Suppressor macrophage treated with lipopolysaccharide for 1 hour (primary cell): ENCODE measurements at places on chromosomes 2 and 18.

- peak; percentile 43 for DNase-seq
These were observed 1.9 kb upstream of the SPOPL start for GRCh38 chr2:138499684-138500083.

DNA sequence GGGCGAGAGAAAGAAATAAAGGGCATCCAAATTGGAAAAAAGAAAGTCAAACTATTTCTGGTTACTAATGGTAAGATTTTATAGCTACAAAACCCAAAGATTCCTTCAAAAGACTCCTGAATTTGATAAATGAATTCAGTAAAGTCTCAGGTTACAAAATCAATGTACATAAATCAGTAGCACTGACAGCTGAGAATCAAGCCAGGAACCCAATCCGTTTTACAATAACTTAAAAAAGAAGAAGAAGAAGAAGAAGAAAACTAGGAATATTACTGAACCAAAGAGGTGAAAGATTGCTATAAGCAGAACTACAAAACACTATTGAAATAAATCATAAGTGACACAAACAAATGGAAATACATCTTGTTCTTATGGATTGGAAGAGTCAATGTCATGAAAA is 291.5 kb upstream of the GULP1 start:
- DNase-seq = no peak

DNA sequence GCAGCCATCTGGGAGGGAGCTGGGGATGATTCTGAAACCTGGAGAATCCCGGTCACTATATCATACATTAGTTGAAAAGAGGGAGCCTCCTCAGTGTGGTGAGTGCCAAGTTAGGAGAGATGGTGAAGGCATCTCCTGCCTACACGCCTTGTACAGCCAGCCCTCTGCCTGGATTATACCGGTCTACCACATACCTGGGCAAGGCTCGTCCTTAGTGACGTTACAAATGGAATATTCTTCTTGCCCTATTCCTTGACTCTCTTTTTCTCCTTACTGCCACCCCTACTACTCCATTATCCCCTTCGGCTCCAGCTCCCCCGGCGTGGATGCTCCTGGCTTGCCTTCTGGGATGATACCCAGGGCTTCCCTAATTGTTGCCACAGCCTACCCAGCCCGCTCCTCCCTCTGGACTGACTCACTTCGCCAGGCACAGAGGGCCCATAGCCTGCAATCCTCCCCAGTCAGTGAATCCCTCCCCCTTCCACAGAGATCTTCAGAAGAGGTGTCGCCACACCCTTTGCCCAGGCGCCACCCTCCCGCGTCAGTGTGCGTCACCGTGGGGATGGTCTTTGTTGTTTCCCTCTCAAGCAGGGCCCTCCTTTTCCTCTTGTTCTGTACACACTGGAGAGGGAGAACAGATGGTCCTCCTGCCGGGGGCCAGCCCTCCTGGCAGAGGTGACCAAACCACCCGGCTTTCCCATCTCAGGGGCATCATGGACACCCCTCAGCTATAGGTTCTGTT is 115.2 kb upstream of the EPAS1 start:
- DNase-seq = no peak

- no peak for DNase-seq
These were observed 3.7 kb downstream of the STEAP3 start for GRCh38 chr2:119227346-119227745.

DNA sequence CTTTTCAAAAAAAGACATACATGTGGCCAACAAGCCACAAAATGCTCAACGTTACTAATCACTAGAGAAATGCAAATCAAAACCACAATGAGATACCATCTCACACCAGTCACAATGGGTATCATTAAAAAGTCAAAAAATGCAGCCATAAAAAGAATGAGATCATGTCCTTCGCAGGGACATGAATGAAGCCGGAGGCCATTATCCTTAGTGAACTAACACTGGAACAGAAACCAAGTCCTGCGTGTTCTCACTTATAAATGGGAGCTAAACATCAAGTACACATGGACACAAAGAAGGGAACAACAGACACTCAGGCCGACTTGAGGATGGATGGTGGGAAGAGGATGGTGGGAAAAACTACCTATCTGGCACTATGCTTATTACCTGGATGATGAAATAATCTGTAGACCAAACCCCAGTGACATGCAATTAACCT is 17.8 kb upstream of the ATL2 start:
- DNase-seq = no peak

GRCh38 chr2:160301420-160301819 is 101.3 kb upstream of the ITGB6 start:
- peak; percentile 54 for DNase-seq

GRCh38 chr18:55863876-55864275 is 275.9 kb upstream of the TCF4 start:
- no peak for DNase-seq

GRCh38 chr2:84970210-84970867 is 622 bp upstream of the KCMF1 start:
- peak; percentile 68 for DNase-seq

DNA sequence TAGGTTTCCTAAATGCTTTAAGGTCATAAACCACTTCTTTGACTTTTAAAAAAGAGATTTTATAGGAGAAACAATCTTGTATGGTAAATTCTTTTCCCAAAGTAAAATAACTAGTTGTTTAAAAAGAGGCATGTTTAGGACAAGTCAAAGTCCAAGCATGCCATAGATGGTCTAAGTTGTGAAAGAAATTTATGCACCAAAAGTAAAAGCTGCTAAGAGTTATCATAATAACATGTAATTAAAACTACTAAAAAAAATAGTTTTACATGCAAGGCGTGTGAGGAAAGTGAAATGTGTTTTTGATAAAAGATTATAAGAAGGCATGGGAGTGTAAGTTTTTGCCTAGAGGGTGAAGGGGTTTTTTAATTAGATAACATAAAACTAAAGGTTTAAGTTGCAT is 22.5 kb downstream of the FAM210A start:
- DNase-seq = no peak
